ENCODE measurements at places on chromosomes 1 and 21. TPM values are rescaled to one million over a fixed set of nuclear protein-coding genes. Genes with fewer than 3 reads are reported as not detected.
A peak's percentile ranks its signal among the peaks of the same experiment; 100 is the strongest.

Gene OR2L2
- total RNA-seq = not detected

Gene CELA3B
- total RNA-seq = not detected

Gene KCNE1
- not detected for total RNA-seq

Gene TP73
- total RNA-seq = 0.50 TPM

Gene BTBD19
- total RNA-seq = 6.0 TPM

DNA sequence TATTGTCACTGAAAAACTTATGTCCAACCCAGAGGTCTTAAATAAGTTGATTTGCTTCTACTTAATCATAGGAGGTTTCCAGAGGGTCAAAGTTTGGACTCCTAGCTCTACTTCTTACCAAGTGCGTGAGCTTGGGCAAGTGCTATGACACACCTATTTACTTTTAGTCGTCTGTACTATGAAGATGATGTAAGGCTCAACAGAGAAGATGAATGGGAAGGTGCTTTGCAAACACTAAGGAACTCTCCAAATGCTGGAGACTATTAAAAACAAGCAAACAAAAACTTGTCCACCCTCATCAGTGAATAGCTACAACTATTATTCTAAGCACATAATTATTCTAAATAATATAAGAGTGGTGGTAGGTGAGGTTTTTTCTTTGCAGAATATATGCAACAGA, 232.3 kb upstream of the USP24 start:
- H3K4me3 ChIP-seq = no peak overlapping the region
- H3K36me3 ChIP-seq = no peaks in the 10 kb centered on the region
- peaks cover 9% of the 10 kb centered on the region for H3K4me1 ChIP-seq

DNA sequence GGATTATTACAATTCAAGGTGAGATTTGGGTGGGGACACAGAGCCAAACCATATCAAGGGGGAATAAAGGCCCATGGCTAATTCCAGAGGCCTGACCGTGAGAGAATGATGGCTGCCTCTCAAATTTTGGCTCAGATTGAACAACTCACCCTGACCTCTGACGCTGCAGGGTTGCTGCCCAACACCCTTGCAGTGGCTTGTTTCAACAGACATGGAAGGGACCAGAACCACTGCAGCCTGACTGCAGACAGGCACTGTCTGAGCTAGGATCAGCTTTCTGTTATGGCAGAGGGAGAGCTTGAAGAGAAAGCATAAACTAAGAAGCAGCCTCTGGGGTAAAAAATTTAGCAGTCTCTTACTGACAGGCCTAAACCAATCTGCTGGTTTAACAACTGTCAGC, 90.2 kb upstream of the GADD45A start:
- H3K36me3 ChIP-seq = no peaks in the 10 kb centered on the region
- no peak overlapping the region for H3K27ac ChIP-seq
- no peaks in the 10 kb centered on the region for H3K4me1 ChIP-seq
- DNase-seq = no peak
- no peaks in the 10 kb centered on the region for H3K27me3 ChIP-seq
- no peak overlapping the region for H3K4me3 ChIP-seq

DNA sequence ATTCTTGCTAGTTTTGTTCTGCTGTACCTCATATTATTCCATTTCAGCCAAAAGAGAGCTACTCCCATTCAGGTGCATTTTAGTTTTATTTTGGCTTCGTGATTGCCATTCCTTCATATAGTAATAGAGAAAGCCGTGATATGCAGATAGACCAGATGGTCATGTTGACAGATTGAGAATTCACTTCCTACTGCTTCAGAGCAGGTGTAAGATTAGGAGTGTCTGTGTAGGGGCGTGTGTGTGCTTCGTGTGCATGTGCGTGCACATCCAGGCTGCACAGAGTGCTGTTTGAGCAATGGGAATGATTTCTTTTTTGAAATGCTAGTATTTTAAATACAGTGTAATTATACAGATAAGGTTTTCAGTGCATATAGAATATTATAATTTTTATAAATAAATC, 10.3 kb downstream of the NFIA start:
- H3K4me3 ChIP-seq = no peak overlapping the region
- H3K27me3 ChIP-seq = no peaks in the 10 kb centered on the region
- H3K36me3 ChIP-seq = no peaks in the 10 kb centered on the region
- H3K4me1 ChIP-seq = peaks cover 28% of the 10 kb centered on the region
- H3K27ac ChIP-seq = no peak overlapping the region

DNA sequence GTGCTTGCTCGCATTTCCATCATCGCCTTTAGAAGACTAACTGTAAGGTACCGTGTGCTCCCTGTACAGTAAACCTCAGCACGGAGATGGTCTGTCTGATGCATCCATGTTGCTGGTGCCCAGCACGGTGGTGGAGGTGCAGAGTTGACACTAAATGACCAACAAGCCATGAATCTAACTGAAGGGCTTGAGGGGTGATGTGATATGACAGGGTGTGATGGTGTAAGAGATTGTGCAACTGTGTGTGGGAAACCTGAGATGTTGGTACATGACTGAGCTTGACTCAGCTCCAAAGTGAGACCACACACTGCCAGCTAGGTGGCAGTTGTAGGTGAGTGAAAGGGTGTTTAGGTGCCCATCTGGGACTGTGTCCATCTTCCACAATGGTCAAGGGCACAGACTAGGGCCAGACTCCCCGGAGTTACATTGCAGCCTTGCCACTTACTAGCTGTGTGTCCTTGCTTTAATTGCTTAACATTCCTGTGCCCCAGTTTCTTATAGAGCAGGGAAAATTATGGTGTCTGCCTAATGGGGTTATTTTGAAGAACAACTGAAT, 21.4 kb downstream of the SLC2A1 start:
- no peaks in the 10 kb centered on the region for H3K27me3 ChIP-seq
- peaks cover 66% of the 10 kb centered on the region for H3K36me3 ChIP-seq
- H3K27ac ChIP-seq = peak overlapping the region; percentile 51

GRCh38 chr1:5709976-5710375, 282.2 kb downstream of the NPHP4 start:
- no peak overlapping the region for H3K27ac ChIP-seq
- peaks cover 2% of the 10 kb centered on the region for H3K27me3 ChIP-seq
- no peaks in the 10 kb centered on the region for H3K36me3 ChIP-seq
- DNase-seq = no peak
- H3K4me3 ChIP-seq = no peak overlapping the region
- H3K4me1 ChIP-seq = no peaks in the 10 kb centered on the region

- H3K4me1 ChIP-seq = peaks cover 34% of the 10 kb centered on the region
- H3K4me3 ChIP-seq = no peak overlapping the region
- H3K27me3 ChIP-seq = no peaks in the 10 kb centered on the region
- no peak overlapping the region for H3K27ac ChIP-seq
- H3K36me3 ChIP-seq = peaks cover 22% of the 10 kb centered on the region
- DNase-seq = no peak
These were observed 35.3 kb downstream of the RNF115 start for GRCh38 chr1:145788580-145788979.

DNA sequence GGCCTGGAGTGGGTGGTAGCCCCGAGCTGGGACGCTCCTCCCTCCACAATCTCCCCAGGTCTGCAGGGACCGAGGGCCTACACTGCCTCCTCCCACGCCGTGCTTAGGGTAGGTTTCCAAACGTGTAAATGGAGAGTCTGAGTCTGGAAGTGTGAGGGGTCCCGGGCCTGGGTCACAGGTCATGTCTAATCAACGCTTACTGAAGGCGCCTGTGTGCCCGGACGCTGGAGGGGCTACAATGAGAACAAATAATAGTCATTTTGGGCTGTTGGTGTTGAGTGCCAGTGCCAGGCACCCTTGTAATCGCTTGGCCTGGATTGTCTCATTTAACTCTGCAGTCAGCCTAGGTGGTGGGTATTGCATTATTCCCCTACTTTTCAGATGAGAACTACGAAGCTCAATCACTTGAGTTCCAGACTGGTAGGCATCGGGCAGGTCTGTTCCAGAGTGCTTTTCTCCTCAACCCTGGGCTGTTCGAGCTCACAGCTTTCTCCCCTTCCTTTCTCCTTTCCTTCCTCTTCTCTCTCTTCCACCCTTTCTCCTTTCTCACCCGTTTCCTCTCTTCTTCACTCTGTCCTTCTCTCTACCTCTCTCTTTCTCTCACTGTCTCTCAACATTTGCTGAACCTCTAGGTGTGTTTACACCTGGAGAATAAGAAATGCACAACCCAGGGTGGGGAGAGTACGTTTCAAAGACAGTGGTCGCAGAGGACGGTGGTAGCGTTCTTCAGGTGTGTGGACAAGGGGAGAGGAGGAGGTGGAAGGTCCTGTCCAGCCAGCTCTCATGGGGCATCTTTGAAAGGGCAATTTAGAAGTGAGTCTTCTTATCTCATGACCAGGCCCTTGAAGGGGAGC, 883 bp downstream of the SLC66A1 start:
- H3K4me3 ChIP-seq = peak overlapping the region; percentile 80
- peaks cover 34% of the 10 kb centered on the region for H3K4me1 ChIP-seq
- H3K27me3 ChIP-seq = no peaks in the 10 kb centered on the region
- H3K27ac ChIP-seq = peak overlapping the region; percentile 52

- no peak for DNase-seq
- H3K27ac ChIP-seq = no peak overlapping the region
- no peaks in the 10 kb centered on the region for H3K36me3 ChIP-seq
- no peak overlapping the region for H3K4me3 ChIP-seq
- peaks cover 5% of the 10 kb centered on the region for H3K27me3 ChIP-seq
- peaks cover 7% of the 10 kb centered on the region for H3K4me1 ChIP-seq
These were observed 111.8 kb downstream of the FNBP1L start for GRCh38 chr1:93559695-93560094.

GRCh38 chr21:42806509-42807140, 72.7 kb downstream of the WDR4 start:
- no peak for DNase-seq
- H3K4me3 ChIP-seq = no peak overlapping the region
- H3K36me3 ChIP-seq = no peaks in the 10 kb centered on the region
- no peak overlapping the region for H3K27ac ChIP-seq
- no peaks in the 10 kb centered on the region for H3K4me1 ChIP-seq

GRCh38 chr1:51729824-51730301, 113.0 kb downstream of the OSBPL9 start:
- H3K4me3 ChIP-seq = peak overlapping the region; percentile 94
- H3K36me3 ChIP-seq = no peaks in the 10 kb centered on the region
- no peaks in the 10 kb centered on the region for H3K27me3 ChIP-seq
- peak overlapping the region; percentile 90 for H3K27ac ChIP-seq

DNA sequence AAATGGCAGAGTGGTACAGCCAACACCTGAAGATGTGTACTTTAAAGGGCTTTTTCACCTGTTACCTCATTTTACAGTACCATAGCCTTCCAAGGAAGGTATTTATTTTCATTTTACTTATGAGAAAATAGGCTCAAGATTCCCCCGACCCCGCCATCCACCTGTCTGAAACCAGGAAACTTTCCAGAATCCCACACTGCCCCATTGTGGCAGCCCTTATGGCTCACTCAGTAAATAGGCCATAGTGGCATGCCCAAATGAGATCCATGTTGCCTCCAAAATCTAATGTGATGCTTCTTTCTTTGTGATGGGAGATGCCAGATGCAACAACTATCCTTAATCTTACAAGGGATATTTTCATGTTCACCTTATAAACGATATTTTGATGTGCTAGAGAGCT, 97.8 kb downstream of the EBNA1BP2 start:
- H3K4me3 ChIP-seq = no peak overlapping the region
- H3K36me3 ChIP-seq = no peaks in the 10 kb centered on the region
- no peaks in the 10 kb centered on the region for H3K4me1 ChIP-seq

GRCh38 chr21:46221664-46222435, 6.7 kb downstream of the LSS start:
- peaks cover 9% of the 10 kb centered on the region for H3K36me3 ChIP-seq
- H3K27me3 ChIP-seq = no peaks in the 10 kb centered on the region
- H3K27ac ChIP-seq = no peak overlapping the region
- DNase-seq = no peak
- peaks cover 8% of the 10 kb centered on the region for H3K4me1 ChIP-seq

DNA sequence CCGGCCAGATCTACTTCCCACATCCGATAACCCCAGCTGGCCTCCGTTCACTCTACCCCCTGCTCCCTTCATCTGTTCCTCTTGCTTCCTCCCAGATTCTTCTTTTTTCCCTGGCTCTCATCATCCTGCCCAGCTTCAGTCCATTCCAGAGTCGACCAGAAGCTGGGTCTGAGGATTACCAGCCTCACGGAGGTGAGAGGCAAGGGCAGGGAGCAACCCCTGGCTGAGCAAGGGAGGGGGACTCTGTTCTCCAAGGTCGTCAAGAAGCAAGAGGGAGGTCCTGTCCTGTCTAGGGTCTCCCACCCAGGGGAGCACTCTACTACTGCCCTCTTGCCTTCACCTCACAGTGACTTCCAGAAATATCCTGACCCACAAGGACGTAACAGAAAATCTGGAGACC, 3.9 kb downstream of the JTB start:
- peaks cover 42% of the 10 kb centered on the region for H3K4me1 ChIP-seq
- no peaks in the 10 kb centered on the region for H3K27me3 ChIP-seq
- peaks cover 38% of the 10 kb centered on the region for H3K36me3 ChIP-seq
- peak overlapping the region; percentile 43 for H3K27ac ChIP-seq
- no peak for DNase-seq
- no peak overlapping the region for H3K4me3 ChIP-seq

GRCh38 chr21:32455548-32455947, 43.0 kb downstream of the EVA1C start:
- H3K27ac ChIP-seq = no peak overlapping the region
- H3K27me3 ChIP-seq = no peaks in the 10 kb centered on the region
- peaks cover 13% of the 10 kb centered on the region for H3K36me3 ChIP-seq
- H3K4me1 ChIP-seq = no peaks in the 10 kb centered on the region

- no peak for DNase-seq
- H3K36me3 ChIP-seq = no peaks in the 10 kb centered on the region
- H3K27ac ChIP-seq = no peak overlapping the region
- no peaks in the 10 kb centered on the region for H3K27me3 ChIP-seq
These were observed 197.7 kb upstream of the RAB4A start for GRCh38 chr1:229073251-229073650.
